Dermis blood vessel endothelial cell (primary cell): ENCODE measurements at places on chromosomes 3 and 15. TPM values are rescaled to one million over a fixed set of nuclear protein-coding genes. Genes with fewer than 3 reads are reported as not detected.

GRCh38 chr3:11120091-11120805 is 34.0 kb upstream of the HRH1 start:
- DNase-seq = peak; percentile 53

DNA sequence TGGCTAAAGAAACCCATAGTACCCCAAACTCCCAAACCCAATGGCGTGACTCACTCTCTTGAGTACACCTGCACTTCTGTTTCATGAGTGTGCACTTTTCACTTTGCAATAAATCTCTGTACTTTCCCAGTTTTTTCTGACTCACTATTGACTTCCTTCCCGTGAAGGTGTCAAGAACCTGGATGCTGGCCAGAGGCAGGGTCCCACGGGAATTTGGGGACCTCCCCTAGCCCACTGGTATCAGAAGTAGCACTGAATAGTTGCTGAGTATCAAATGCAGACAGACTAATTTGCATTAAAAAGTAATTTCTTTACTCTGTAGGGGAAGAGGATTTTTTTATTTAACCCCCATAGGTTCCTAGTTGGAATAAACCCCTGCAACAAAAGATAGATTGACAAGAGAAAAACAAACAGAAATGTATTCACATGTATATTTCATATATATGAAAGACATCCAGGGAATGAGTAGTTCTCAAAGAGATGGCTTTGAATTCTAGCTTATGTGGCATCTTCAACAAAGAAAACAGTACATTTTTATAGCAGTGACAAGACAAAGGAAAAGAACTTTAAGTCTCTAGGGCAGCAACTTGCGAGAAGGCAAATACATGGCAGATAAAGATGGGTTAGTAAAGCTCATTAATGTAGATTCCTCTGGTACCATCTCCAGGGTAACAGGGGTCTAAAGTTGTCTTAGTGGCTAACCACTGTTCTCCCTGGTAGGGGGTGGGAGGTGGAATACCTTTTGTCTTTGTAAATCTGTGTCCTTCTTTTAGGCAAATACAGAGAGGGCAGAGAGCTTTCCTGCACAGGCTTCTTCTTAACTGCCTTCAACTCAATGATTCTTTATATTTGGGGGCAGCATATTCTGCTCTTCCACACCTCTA is 385.5 kb upstream of the PDZRN3 start:
- DNase-seq = no peak

DNA sequence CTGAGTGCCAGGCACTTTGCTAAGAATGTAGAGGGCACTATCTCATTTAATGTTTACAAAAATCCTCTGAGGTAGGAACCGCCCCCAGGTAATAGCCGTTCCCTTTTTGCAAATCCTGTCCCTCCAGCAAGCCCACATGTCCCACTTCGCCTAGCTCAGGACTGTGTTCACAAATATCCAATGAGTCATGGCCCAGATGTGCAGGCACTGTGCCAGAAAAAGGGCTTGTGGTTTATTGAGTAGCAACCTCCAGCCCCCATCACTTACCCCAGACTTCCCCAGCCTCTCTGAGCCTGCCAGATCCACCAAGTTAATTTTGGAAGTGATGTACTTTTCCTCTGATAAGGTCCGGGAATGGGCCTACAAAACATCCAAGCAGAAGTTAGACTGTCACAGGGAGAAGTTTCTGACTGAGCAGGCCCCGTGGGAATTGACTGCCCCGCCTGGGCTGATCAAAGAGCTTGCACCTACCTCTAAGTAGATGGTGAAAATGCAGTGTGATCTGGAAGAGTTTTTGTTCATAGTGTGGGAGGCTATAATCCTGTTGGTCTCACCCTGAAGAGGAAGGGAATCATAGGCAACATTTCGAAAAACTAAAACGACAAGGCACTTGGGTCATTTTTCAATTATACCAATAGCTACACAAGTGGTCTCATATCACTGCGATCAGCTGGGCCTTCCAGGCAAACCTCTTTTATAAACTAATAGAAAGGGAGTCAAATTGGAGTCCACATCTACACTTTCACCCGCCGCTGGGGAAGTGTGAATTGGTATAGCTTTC is 15.7 kb downstream of the KIF9 start:
- DNase-seq = peak; percentile 88

The C3orf22 gene
- not detected in 2 replicates for total RNA-seq

The TEX9 gene
- total RNA-seq = 0.51 and 0.93 TPM in 2 replicates

The NDUFB5 gene
- total RNA-seq = 92.3 and 152 TPM in 2 replicates

The SLC22A13 gene
- total RNA-seq = 0.17 and 0.19 TPM in 2 replicates

DNA sequence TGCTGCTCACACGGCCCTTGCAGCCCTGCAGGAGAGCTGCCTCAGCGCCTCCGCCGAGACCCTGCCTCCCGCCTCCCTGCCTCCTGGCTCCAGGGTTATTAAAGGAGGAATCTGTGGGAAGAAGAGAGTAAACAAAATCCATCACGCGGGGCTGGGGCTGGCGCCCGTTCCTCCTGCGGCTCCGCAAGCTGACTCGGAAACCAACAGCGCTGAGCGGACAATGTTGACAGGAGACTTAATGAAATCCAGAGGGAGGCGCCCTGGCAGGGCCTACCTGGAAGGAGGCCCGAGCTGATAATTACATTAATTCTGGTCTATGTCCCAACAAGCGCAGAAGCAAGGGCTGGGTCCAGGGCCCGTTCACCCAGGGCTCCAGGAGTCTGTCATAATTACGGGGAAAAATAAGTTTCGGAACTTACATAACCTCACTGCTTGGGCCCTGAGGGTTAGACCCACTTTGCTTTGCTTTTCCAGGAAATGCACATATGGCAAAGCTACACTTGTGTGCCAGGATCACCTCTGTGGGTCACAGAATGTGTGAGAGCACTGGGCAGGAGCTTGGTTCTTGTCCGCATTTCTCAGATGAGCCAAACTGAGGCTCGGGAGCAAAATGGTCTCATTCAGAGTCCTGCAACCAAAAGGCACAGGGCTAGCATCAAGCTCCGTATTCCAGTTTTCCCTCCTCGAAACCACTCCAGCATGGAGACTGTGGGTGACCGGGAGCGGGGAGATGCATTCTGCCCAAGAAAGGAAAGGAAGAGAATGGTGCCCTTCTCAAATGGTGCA is 43.8 kb upstream of the SLC6A6 start:
- DNase-seq = no peak

GRCh38 chr3:142149673-142149992 is 289 bp upstream of the TFDP2 start:
- DNase-seq = no peak

DNA sequence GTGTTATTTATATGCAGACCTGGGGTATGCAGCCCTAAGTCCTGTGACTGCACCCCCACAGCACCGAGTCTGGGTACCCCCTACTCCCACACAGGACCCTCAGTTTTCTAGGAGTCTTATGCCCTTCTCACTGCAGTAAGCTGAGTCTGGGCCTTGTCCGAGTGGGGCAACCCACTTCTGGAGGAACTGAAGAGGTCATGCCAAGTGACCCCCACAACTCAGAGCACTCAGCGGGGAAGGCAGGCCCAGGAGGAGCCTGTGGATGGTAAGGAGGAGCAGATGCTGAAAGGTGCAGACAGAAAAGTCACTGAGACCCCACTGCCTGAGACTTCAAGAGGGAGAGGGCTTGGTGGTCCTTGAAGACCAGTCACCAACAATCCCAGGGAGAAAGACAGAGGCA is 56.1 kb upstream of the FGD5 start:
- DNase-seq = no peak

- DNase-seq = no peak
Measured at GRCh38 chr3:51343918-51344687, 41.0 kb upstream of the MANF start.

DNA sequence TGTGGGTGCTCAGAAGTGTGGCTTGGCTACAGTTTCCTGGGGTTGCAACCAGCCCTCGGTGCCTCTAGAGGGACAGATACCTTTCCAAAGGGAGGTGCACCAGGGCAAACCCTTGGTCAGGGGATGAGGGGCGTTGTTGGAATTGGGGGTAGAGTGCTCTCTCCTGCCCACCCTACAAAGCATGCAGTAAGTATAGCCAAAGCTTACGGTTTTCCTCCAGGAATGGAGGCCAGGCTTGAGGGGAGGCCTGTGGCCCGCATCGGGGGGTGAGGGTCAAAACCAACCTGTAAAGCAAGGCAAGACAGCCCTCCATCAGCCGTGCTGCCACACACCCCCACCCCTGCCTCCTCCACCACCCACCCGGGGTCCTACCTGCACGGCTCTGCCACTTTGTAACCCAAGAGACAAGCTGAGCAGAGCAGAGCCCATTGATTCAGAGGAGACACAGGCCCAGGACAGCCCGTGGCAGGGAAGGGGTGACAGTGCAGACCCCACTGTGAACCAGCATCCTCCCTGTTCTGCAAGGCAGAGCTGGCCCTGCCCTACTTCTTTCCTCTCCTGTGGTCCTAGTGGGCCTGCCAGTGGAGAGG is 41.5 kb downstream of the TLE3 start:
- DNase-seq = no peak

DNA sequence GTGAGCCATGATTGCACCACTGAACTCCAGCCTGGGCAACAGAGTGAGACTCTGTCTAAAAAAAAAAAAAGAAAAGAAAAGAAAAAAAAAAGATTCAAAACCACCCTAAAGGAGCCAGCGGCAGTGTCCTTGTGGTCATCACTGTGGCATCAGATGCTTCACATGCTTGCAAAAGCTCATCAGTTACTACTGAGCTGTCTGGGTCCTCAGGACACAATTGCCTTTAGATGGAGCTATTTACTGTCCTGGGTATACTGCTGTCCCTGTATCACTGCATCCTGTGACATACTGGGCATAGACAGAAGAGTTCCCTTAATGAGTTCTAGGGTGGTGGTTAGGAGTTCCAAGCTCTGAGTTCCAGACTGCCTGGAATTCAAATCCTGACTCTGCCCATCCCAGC is 85.8 kb downstream of the LINGO1 start:
- DNase-seq = no peak

GRCh38 chr3:138395865-138396751 is 38.3 kb upstream of the ESYT3 start:
- no peak for DNase-seq

DNA sequence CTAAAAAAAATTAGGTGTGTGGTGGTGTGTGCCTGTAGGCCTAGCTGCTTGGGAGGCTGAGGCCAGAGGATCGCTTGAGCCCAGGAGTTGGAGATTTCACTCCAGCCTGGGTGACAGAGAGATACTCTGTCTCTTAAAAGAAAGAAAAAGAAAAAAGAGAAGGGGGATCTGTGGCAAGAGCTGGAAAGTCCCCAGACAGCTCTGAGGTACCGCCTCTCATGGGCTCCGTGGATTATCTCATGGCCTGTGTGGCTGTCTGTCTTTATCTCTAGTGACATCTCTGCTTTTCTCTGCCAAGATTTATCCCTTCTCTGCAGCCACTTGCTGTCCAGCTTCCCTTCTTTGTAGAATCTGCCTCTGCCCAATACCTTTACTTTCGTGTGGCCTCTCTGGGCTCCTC is 5.7 kb downstream of the EXOSC7 start:
- DNase-seq = no peak

DNA sequence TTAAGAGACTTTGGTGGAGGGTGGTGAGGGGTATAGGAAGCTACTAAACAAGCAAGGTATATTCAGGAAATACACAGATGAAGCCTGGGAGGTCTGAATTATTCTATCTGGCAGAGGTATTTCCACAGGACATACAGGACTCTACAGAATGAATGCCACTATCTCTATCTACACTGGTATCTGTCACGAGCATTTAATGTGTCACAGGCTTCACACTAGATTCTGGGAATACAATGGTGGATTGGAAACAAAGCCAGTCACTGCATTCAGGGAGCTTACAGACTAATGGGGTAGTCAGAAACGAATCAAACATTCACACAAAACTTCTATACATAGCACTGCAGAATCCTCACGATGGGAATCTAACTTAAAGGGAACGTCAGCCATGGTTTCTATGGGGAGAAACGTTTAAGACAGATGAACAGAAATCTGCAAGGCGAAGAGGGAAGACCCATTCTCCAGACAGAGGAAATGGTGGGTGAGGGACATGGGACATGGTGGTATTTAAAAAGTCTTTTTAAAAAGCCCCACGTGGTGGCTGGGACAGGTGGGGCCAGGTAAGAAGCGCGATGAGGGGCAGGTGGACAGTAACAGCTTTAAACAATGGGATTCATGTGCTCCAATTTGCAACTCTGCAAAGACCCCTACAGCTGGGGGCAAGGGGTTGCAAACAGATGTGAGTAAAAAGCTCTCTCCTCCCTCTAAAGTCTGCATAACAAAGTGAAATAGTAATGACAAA is 16.5 kb downstream of the LRIG1 start:
- no peak for DNase-seq

The TAGLN3 gene
- 0.19 and 0.85 TPM in 2 replicates for total RNA-seq

The CISH gene
- total RNA-seq = 0.37 and 0.51 TPM in 2 replicates

- no peak for DNase-seq
Measured at GRCh38 chr3:89227634-89228033, 120.2 kb downstream of the EPHA3 start.

GRCh38 chr3:133152056-133152455 is 113.9 kb downstream of the TMEM108 start:
- no peak for DNase-seq

The STXBP5L gene
- total RNA-seq = 0.05 TPM in 1 of 2 replicates, not detected in the other

DNA sequence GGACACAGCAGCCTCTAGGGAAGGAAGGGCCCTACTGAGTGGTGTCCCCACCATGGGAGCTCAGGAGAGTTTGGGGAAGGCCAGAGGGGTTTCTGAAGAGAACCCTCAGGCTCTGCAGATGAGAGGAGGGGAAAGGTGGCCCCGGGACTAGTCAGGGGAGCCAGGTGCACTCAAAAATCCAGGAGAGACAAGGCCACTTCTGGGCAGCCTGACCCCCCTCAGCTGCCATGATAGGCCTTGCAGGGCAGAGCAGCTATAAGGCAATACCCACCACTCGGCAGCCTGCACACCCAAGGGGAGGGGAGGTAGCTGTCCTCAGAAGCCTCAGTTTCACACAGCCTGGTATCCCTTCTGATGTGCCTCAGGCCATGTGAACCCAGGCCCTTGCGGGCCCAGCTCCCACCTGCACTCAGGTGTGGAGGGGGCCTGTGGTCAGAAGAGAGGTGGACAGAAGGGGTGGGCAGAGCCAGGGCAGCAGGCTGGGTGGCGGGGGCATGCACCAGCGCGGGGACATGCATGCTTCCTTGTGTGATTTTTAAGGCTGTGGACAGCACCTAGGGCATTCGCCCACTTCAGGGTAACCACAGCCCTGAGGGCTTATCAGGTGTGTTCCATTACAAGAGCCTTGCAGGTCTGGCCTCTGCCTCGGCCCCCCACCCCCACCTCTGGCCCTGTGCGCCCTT is 34.6 kb downstream of the SRPRB start:
- DNase-seq = no peak
